ENCODE measurements at places on chromosomes 3 and 15.
A peak's percentile ranks its signal among the peaks of the same experiment; 100 is the strongest.

GRCh38 chr3:57281715-57282114, 10.8 kb downstream of the ASB14 start:
- DNase-seq = no peak

DNA sequence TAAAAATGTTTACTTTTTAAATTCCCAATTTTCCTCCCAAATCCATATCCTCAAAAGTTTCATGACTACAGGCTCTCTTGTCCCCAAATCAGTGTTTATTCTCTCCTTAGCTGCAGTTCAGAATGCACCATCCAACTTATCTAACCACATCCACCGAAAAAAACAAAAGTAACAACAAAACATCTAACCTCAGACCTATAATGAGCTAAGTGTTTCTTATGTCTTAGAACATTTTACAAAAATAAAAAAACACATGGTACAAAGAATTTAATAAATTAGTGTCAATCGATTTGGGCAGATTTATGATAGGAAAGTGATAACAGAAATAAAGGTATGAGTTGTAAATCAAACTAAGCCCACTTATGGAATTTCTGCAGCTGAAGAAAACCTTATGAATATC, 13.6 kb downstream of the SATB1 start:
- peak; percentile 65 for DNase-seq

- DNase-seq = no peak
Measured at GRCh38 chr3:127112796-127113570, 79.9 kb upstream of the PRR23E start.

- no peak for DNase-seq
Measured at GRCh38 chr15:58229297-58229768, 91.2 kb downstream of the AQP9 start.

DNA sequence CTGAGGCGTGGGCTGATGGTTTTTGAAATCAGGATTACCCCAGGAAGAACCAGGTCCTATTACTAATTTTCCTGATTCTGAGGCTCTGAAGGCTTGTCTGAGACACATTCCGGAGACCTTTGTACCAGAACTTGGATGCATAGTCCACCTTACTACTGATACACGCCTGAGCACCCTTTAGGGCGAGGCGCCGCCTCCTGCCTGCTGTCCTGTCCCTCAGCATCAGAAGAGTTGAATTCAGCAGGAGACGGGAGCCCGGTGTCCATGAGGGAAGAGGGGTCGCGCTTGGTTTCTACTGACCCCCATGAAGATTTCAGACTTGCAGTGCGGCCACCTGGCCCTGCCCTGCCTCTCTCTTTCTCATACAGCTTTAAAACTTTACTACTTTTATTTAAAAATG, 49.9 kb downstream of the KLF13 start:
- DNase-seq = no peak

DNA sequence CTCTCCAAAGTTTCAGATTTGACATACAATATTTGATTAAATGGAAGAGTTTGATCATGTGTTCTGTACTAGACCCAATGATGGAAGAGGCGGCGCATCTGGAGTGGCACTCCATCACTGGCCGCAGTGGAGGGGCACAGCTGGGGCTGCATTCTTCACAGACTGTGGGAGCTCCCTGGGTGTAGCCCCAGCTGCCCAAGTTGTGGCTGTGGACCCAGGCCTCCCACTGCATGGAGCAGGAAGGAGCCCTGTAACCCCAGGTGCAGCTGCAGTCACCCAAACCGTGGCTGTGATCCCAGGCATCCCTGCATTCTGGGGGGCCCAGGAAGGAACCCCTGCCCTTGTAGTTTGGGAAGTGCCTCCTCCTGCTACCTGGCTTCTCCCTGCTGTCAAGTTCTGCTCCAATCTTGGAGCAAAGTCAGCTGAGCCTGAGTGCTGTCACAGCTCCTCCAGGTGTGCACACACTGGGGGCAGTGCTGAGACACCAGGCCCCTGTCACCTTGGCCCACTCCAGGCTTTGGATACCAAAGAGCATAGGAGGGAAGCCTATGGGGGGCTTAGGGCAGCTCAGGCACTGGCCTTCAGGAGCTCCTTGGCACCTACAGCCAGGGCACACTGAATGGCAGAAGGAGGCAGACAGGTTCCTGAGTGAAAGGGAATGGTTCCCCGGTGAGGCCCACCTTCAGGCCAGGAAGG, 651.9 kb upstream of the BCHE start:
- no peak for DNase-seq

GRCh38 chr15:65371976-65372786, 5.6 kb downstream of the IGDCC3 start:
- DNase-seq = no peak

- DNase-seq = no peak
Measured at GRCh38 chr3:62027241-62027640, 346.1 kb downstream of the FEZF2 start.

GRCh38 chr15:101187820-101188636, 63.8 kb downstream of the CHSY1 start:
- no peak for DNase-seq

DNA sequence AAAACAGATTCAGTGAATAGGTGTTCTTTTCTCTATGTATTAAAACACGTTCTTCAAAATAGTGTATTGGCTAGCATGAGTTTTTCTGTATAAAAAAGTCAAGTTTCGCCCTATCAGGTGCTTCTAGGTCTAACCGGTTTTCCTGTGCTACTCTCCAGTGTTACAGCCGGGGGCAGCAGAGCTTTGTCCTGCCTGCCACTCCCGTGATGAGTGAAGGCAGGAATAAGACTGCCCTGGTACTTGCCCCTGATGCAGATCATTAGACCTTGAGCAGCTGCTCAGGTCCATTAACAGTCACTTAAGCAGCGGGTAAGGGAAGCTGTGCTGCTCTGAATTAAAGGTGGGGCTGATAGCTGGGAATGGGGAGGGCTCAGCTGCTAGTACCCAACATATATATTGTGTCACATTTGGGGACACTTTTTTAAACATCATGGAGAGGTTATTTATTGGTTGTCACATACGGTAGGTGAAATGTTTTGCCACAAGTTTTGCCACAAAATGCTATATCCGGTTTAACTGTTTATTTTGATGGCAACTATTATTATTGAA, 1.3 kb upstream of the UNC13C start:
- no peak for DNase-seq

DNA sequence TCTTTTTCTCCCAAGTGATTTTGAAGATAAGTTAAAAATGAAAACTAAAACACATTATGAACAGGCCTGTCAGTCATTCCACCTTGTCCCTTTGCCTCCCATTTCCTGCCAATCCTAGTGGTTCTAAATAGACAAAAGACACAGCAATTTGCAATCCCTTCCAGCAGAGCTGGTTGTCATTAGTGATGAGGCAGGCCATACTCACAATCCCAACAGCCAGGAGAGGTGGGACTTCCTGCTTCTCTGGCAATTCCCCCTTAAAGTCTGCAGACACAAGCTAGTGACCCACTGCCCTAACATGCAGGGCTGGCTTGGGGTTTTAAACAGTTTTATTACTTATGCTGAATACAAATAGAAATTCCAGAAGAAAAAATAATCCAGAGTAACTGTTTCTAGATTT, 38.4 kb upstream of the RBP1 start:
- DNase-seq = no peak

GRCh38 chr3:197335428-197336132, 37.2 kb upstream of the DLG1 start:
- DNase-seq = no peak

DNA sequence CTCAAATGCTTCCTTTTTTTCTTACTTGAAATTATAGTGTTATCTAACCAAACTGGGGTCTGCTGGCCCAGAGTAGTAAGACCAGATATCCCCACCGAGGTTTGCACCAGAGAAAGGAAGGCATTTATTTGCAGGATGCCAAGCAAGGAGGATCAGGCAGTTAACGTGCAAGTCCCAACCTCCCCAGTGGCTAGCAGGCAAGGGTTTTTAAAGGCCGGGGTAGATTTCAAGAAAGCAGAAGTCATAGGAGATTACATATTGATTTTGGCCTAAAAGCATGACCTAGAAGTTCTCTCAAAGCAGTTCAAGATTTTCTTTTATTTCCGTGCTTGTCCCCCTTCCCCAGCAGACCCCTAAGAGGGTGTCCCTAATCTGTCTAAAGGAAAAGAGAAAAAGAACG, 32.8 kb upstream of the STRIT1 start:
- DNase-seq = no peak

DNA sequence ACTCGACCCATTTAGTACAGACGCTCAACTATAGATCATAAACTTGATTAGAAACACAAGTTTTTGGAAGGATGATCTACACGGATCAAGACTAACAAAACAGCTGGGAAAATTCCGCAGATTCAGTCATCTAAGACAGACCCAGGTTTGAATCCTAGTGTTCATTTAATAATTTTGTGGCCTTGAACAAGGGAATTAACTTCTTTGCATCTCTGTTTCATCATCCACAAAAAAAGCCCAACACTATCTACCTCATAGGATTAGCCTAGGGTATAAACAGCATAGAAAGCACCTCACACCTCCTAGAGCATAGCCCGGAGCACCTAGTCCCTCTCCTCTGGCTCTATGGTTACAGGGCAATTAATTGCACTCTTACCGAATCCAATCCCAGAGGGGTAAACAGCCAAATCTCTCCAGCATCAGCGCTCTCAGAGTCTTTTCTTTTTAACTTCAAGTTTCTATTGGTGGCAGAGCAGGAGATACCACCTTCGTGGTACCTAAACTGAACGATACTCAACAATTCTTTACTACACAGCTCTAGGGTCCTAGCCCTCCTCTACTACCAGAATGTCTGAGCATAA, 3.5 kb downstream of the TBL1XR1 start:
- DNase-seq = no peak

GRCh38 chr15:58369261-58369701, 62.5 kb upstream of the LIPC start:
- DNase-seq = peak; percentile 6

GRCh38 chr15:46918462-46919140, 798.7 kb upstream of the SEMA6D start:
- DNase-seq = no peak

GRCh38 chr15:59828263-59828662, 139.1 kb upstream of the BNIP2 start:
- DNase-seq = no peak

DNA sequence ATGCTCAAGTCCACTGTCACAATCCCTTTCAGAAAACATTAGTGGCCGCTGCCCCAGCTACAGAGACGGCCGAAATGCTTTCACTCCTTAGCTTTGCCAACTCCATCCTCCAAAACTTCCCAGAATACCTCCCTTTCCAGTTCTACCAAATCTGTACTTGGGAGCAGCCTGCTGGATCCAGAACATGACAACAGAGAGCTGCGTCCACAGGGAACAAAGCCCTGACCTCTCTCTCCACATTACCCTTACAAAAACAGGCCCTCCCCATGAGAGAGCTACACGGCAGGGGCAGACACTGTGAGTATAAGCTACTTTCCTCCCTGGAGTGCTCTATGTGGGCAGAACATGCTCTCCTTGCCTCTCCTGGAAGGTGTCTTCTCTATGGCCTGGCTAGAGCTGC, 6.3 kb downstream of the RBM15B start:
- no peak for DNase-seq

DNA sequence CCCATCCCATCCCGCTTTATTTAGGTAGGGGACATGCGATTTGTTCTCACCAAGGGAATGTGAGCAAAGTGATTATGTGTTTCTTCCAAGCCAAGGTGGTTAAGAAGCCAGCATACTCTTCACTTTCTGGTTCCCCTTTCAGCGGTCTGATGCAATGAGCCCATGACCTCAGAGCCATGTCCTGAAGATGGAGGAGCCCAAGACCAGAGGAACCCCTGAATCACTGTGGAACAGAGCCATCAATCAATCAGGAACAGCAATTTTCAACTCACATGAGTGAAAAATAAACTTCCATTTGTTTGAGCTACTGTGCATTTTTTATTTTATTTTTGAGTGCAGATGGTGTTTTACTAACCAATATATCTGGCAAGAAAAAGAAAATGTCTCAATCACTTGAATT, 10.8 kb downstream of the THRB start:
- DNase-seq = no peak

GRCh38 chr3:48299746-48300712, 33.4 kb downstream of the SPINK8 start:
- peak; percentile 43 for DNase-seq

GRCh38 chr3:101134331-101134730, 141.1 kb upstream of the ABI3BP start:
- no peak for DNase-seq

DNA sequence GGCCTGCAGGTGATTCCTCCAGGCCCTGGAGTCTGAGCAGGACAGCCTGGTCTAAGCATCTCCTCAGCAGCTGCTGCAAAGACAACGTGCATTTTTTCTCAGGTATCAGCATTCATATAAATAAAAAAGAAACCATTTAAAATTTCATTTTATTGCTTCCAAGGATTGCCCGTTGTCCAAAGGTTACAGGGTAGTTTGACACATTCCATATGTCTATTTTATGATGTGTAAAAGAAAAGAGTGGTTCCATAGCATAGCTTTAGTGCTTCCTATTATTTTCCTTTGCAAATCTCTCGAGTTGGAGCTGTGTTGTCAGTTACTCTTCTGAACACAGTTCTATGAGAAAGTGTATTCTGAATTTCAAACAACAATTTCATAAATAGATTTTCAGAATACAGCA, 7.2 kb upstream of the DGKG start:
- DNase-seq = no peak

DNA sequence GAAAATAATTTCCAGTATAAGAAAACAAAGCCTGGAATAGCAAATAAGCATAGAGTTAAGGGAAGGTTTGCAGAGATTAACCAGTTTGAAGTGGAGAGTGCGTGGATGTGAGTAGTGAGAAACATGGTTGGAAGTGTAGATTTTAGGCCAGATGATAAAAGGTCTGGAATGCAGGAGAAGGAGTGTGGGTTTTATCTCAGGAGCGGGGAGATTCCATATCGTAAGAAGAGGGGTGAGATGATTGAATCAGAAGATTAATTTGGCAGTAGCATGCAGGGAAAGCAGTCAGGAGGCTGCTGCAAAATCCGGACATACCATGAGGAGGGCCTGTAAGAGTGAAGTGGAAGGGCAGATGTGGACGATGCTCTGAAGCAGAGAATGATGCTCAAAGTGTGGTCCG, 13.7 kb downstream of the PPARG start:
- no peak for DNase-seq

DNA sequence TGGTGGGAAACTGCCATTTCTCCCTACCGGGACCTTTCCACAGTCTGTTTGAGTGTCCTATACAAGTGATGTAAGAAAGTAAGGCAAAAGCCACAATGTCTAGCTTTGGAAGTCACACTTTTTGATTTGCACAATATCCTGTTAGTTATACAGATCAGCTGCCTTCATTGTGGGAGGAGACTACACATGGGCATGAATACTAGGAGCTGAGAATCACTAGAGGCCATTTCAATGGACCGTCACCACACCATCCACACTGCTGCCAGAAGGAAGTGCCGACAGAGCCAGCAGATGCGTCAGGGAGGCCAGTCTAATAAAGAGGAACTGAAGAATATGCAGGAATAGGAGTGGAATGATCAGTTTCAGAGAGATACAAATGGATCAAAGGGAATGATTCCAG, 65.8 kb downstream of the SCN11A start:
- no peak for DNase-seq

Measured in naive thymus-derived CD8-positive, alpha-beta T cell (primary cell).